ENCODE measurements at places on chromosomes 11 and 22. TPM values are rescaled to one million over a fixed set of nuclear protein-coding genes. Genes with fewer than 3 reads are reported as not detected.

DNA sequence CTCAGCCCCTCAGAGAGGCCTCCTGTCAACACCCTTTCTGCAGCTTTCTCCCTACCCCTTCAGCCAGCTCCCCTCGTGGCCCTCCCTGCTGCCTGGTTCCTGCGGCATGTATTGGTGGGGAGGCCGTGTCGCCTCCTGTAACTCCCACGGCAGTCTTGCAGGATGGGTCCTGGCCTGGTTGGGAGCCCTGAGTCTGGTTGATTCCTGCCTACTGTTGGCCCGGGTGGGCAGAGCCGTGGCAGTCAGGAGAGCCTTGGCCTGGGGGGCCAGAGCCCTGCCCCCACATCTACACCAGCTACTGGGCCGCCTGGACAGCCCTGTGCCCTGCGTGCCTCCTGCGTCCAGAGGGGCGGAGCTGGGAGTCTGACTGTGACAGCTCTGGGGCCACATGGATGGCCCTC is 30.3 kb upstream of the GRAMD4 start:
- peak; percentile 35 for DNase-seq

DNA sequence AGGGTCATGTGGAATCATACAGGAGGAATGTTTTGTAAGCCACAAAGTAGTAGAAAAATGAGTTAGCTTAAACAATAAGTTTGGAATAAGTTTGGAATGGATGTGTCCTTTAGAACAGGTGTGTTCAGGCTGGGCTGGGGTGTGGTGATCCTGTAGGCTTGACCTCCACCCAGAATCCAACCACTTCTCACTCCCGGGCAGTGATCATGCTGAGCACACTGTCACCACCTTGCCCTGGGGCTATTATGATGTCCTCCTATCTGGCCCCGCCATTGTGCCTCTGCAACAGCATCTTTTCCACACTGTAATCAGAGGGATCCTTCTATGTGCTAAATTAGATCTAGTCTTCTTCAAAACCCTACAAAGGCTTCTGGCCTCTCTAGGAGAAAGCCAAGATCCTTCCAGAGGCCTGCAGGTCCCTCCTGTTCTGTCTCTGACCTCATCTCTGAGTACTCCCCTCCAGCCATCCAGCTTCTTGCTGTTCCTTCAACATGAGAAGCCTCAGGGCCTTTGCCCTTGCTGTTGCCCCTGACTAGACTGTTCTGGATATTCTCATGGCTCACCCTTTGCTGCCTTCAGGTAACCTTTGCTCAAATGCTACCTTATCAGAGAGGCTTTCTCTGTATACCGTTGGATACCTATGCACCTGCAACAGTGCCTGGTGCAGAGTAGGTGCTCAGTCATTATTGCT is 18.8 kb upstream of the ACCSL start:
- DNase-seq: no peak

DNA sequence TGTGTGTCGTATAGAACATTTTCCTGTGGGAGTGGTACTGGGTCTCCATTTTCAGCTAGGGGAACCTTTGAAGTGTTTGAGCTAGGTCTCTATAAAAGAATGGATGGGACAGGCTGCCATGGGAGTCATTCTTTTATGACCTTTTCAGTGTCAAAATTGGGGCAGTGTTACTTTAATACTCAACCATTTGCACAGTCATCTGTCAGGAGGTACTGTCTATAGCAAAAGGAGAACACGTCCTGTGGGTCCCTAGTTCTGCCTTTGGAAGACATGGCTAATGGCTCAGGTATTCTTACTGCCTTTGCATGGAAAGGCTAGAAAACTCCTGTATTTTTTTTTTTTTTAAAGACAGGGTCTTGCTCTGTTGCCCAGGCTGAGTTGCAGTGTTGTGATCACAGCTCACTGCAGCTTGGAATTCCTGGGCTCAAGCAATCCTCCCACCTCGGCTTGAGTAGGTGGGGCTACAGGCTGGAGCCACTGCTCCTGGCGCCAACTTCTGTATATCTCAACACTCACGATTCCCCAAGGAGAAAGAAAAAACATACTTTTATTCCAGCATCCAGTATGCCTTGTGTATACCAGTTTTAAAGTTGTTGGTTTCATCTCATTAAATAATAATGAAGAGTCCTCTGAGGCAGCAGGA is 2.1 kb upstream of the ATF4 start:
- DNase-seq: no peak

Gene TYR
- total RNA-seq: not detected
